ENCODE measurements at places on chromosomes 3 and 15. TPM values are rescaled to one million over a fixed set of nuclear protein-coding genes. Genes with fewer than 3 reads are reported as not detected.

ARGFX gene
- total RNA-seq: not detected

MLF1 gene
- 12.0 TPM for total RNA-seq

TNNC1 gene
- 0.13 TPM for total RNA-seq

DNA sequence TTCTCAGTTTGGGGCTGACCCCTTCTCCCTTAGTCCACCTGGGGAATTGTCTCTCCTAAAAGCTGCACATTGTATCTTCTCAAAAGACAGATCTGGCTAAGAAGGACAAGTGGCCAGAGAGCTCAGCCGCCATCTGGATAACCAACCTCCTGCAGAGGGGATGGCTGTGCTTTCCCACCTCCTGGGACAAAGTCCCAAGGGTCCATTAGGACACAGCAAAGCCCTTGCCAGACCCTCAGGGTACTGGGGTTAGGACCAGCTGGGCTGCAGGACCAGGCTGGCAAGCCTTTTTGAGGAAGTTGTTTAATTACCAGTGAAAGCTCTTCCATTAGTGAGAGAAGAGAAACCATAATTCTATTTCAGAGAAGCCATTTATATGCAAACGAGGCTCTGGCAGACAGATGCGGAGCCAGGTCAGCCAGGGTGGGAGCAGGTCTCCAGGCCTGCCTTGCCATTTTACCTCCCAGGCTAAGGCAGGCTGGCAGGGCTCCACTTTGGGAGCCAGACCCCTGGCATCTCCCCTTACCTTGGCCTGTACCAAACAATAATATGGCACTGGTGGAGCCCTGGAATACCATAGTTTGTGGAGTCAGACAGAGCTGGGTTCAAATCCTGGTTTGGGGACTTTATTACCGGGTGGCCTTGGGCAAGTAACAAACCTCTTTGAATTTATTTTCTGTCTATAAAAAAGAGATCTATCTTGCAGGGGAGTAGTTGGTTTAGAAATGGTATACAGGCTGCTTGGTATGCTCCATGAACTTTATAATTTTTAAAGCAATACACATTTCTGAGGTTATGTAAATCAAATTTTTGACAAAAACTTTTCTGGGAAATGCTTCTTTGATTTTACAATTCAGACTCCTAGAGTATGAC is 17.9 kb downstream of the SHF start:
- DNase-seq: no peak

DNA sequence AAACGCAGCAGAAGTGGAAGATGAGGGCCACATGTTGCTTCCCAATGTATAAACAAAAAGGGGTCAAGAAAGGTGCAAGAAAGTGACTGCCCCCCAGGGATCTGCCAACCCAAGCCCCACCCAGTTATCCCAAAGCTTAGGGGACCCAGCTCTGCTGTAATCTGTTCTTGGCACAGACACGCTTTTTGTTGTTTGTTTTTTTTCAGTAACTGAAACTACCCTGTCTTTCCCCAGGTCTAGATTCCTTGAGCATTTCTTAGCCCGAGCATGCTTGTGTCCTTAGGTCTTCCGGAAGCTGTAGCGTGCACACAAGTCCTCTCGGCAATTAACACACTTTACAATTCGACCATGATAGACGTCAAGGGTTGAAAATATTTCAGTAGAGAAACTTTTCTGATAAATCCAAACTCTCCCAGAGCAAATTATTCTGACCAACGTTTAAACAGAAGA is 8.5 kb upstream of the PPARG start:
- no peak for DNase-seq

GRCh38 chr15:82572986-82573385 is 32.7 kb upstream of the RPS17 start:
- DNase-seq: no peak

GRCh38 chr15:60172143-60172542 is 168.0 kb downstream of the FOXB1 start:
- peak; percentile 27 for DNase-seq

- no peak for DNase-seq
These were observed 101.7 kb upstream of the EIF1B start for GRCh38 chr3:40207796-40208195.

GRCh38 chr15:72503147-72503546 is 29.0 kb downstream of the ARIH1 start:
- no peak for DNase-seq

- no peak for DNase-seq
These were observed 8.5 kb upstream of the IL17RD start for GRCh38 chr3:57173687-57174086.

GRCh38 chr3:31312400-31312799 is 220.3 kb upstream of the STT3B start:
- DNase-seq: peak; percentile 17

- no peak for DNase-seq
These were observed 236.2 kb downstream of the TLE3 start for GRCh38 chr15:69861331-69862171.

DNA sequence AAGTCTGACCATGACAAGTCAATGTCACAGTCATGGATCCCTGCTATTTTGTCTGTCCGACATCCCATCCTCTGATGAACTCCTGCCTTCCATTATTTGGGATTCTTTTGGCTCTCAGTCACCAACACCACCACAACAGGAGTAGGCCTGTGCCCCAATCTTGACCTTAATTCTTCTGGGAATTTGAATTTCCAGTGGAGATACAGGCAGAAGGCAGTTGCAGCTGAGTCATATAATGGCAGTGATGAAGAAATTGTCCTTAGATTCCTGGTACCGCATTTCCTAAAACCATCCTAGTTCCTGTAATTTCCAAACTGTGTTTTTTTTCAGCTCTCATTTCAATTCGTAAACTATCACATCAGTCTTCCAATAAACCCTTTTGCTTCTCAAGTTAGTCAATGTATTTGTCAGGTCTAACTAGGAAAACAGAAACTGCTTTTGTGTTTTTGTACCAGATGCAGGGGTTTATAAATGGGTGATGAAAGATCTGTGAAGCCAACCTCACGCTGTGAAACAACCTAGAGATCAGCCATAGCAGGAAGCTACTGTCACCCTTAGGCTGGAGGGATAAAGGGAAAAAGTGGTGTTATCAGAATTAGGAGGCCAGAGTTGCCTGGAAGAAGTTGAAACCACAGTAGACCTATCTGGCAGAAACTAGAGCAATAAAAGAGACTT is 126.3 kb upstream of the TMEM108 start:
- DNase-seq: peak; percentile 26

DNA sequence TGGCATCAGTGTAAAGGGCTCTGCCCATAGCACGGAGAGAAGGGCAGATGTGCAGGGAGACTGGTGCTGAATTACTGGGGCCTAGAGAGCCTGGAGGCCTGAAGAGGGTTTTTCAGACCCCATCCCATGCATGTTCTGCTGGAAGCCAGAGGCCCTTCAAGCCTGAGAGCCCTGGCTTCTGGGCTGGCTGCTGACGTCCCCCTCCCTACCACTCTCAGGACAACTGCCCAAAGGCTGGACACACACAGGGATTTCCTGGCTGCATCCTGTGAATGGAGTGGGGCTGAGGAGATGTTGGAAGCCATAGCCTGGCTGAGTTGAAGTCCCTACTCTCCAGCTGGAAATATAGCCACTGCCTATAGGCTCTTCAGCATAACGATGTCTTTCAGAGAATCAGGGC is 16.9 kb upstream of the DOCK3 start:
- no peak for DNase-seq

Measured in HT1080 (cell line).